Calu3 (cell line): ENCODE measurements at places on chromosomes 2 and 18. TPM values are rescaled to one million over a fixed set of nuclear protein-coding genes. Genes with fewer than 3 reads are reported as not detected.
A peak's percentile ranks its signal among the peaks of the same experiment; 100 is the strongest.

DNA sequence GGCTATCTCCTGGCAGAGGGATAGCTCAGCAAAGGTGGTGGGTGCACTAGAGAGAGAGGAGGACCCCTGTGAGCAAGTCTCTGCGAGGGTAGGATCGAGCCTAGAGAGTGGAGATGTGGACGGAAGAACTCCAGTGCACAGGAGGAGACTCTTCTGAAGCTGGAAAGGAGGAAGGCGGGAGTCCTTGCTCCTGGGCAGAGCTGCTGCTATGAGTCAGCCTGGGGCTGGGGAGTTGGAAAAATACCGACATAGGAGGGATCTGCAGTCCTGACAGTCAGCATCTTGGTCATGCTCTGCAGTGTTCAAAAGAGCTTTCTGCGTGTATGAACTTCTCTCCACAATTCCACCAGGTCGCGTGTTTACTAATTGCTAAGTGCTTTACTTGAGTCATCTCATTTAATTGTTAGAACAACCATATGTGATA is 233.8 kb downstream of the LDLRAD4 start:
- DNase-seq: no peak

DNA sequence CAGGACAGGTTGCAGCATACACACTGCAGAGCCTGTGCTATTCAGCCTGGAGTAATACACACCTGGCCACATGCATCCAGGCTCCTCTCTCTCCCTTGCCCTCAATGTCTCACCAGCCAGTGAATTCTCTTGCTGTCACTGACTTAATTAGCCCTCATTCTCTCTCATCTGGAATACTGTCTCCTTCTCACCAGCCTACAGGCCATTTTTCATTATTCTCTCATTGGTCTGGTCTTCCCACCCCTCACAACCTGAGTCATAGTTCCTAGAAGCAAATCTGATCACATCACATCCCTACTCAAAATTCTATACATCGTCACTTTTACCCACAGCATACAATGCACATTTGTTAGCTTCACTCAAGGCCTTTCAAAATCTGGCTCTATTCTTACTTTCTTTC is 333.1 kb downstream of the PIK3C3 start:
- DNase-seq: no peak

The LYG2 gene
- not detected in 2 replicates for total RNA-seq

GRCh38 chr2:25816249-25816648 is 62.0 kb downstream of the ASXL2 start:
- no peak for DNase-seq

DNA sequence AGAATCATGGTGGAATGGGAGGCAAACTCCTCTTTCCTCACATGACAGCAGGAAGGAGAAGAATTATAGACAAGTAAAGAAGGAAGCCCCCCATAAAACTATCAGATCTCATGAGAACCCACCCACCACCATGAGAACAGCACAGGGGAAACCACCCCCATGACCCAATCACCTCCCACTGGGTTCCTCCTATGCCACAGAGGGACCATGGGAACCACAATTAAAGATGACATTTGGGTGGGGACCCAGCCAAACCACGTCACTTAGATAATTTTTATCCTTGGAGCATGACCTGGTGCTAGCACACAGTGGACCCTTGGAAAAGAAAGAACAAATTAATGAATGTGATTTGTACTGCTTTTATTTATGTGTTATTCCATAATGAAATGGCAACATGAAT is 188.6 kb upstream of the NCKAP5 start:
- DNase-seq: no peak

- no peak for DNase-seq
These were observed 2.4 kb downstream of the CYP26B1 start for GRCh38 chr2:72145289-72145657.

DNA sequence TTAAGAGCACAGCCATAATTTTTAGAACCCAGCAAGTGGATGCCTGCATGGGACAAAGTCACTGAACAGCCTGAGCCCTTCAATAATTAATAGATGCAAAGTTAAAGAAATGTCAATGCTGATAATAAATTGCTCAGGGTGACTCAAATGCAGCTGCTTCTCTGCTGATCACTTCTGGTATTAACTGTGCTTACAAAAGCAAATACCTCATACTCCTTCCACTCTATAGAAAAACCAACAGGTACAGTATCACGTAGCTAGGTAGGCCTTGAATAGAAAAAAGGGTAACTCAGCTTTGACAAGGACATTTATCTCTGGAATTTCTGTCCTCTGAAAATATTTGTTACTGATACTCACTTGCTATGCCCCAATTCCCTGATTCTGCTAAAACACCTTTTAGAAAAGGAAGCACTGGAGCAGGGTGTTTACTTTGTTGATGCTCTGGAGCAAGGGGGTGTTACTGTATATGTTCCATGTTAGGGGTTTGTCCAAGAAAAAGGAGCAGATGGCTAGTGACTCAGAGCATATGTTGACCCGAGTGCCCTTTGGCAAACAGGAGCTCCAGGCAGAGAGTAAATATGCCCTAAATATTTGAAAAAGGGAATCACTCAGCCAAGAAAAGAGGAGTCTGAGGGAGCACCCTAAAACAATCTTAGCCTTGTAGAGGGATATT is 59.1 kb upstream of the RTN4 start:
- DNase-seq: peak; percentile 20

DNA sequence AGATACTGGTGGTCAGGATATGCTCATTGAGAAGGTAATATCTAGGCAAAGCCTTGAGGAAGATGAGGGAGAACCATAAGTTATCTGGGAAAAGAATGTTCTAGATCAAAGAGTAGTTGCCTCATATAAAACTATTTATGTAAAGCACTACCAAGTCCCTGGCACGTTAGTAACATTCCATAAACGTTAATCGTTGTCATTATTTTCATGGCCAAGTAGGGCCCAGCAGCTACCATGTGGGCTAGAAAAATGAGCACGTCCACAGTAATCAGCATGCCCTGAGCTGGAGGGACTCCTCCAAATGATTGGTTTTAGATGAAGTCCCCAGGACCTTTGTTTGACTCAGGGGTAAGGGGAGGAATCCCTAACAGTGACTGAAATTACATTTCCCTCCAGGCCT is 32.7 kb upstream of the AFTPH start:
- DNase-seq: no peak
